ENCODE measurements at places on chromosomes 3 and 15.

DNA sequence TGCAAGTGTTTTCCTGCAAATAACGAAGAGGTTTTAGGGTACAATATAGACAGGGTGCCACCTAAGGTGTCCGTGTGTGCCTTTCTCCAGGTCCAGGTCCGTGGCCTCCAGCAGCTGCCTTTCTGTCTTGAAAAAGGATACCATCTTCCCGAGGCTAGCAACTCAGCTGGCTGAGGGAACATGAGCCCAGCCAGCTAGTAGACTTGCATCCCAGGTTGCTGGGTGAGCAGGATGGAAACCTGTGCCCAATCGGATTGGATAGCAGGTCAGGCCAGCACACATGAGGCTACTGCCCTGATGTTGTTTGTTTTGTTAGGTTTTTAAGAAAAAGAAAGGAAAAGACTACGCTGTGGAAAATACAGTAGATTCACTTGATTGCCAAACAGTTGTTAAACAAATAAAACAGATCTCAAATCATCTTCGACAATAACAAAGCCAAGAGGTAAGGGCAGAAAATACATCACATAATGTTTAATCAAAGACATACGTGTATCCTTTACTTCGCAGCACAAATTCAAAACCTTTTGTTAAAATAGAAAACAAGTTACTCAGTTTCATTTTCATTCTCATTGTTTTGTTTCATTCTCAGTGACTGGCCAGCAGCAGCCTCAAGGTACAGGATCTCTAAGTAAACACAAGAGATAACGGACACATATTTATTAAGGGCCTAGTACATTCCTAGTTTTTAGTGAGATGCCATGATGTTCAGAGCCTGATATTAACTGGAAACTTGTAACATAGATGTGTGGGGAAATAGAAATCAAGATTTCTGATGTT lies 661.2 kb upstream of the NR2F2 start:
- no peak for DNase-seq

- no peak for DNase-seq
Measured at GRCh38 chr3:122677216-122677615, 3.4 kb upstream of the PARP14 start.

- no peak for DNase-seq
Measured at GRCh38 chr3:124413393-124413792, 316.9 kb upstream of the UMPS start.

DNA sequence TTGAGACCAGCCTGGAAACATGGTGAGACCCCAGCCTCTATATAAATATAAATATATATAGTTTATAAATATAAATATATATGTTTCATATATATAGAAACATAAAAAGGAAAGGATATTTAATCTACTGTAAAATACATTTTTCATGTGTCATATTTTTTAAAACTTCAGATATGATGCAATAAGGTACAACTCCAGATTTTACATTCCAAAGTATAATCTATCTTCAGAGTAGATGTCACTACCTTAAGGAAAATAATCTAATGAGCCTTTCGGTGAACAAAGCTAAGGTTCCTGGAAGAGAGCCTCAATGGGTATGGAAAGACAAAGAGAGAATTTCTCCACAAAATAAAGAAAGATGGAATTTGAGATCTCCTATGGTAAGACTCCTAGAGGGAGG lies 16.9 kb downstream of the EFHB start:
- DNase-seq: no peak

- DNase-seq: no peak
Measured at GRCh38 chr3:140719841-140720614, 42.2 kb downstream of the TRIM42 start.

- no peak for DNase-seq
Measured at GRCh38 chr3:109161487-109162123, 25.1 kb downstream of the C3orf85 start.

GRCh38 chr3:39185326-39185958 lies 7.0 kb downstream of the XIRP1 start:
- no peak for DNase-seq

DNA sequence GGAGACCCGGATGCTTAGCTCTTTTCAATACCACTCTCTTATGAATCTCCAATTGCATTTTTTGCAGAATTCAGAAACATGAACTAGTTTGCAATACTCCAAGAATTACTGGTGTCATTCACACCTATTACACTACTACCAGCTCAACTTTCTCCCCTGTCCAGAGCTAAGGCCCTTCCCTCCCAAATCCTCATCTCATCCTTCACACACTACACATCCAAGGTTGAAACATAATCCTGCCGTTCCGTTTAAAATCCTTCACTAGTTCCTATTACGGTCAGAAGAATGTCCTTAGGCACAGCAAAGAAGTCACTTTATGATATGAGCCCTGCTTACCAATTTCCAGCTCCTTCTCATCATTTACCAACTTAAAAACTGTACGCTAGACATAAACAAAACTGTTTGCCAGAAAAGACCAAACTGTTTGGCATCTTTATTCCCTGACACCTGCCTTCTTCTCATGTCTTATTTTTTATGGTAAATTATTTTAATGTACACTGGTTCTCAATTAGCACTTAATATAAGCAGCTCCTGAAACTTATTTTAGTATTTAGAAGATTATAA lies 22.6 kb downstream of the TBL1XR1 start:
- no peak for DNase-seq

GRCh38 chr15:40136470-40137302 lies 24.2 kb upstream of the BUB1B start:
- DNase-seq: no peak

DNA sequence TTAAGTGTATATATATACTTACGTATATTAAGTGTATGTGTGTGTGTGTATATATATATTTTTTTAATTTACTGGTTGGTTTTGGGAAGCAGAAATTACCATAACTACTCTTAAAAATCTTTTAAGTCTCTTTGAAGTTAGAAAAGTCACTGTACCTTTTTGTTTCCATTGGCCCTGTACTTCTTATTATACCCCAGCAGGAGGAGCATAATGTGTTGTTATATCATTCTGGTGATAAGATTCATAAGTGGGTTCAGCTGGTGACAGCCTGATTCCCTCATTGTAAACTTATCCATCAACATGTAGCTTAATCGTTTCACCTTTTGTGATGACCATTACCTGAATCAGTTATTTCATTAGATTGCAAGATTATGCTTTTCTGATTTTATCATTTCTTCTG lies 30.8 kb downstream of the MLH1 start:
- DNase-seq: no peak

GRCh38 chr3:126964950-126965349 lies 18.0 kb upstream of the PLXNA1 start:
- no peak for DNase-seq

- no peak for DNase-seq
Measured at GRCh38 chr15:70873232-70874054, 18.8 kb downstream of the THAP10 start.

- no peak for DNase-seq
Measured at GRCh38 chr3:134277066-134277660, 26.5 kb upstream of the RYK start.

DNA sequence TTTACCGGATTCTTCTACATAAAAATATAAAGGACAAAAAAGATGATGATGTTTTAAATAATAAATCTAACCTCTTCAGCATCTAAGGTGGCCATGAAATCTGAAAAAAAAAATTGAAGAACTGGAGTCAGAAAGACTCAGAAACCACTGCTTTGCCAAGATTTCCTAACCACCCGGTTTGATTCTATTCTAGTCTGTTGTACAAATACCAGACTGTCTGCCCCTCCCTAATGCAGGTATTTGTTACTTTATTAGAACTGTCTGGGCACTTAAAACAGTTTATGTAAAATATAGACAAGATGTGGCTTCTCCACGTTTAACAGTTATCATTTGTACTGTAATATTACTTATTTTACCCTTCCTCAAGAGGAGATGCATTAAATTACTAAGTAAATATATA lies 48.8 kb downstream of the UACA start:
- DNase-seq: no peak

- DNase-seq: no peak
Measured at GRCh38 chr15:39083213-39083612, 497.7 kb upstream of the THBS1 start.

DNA sequence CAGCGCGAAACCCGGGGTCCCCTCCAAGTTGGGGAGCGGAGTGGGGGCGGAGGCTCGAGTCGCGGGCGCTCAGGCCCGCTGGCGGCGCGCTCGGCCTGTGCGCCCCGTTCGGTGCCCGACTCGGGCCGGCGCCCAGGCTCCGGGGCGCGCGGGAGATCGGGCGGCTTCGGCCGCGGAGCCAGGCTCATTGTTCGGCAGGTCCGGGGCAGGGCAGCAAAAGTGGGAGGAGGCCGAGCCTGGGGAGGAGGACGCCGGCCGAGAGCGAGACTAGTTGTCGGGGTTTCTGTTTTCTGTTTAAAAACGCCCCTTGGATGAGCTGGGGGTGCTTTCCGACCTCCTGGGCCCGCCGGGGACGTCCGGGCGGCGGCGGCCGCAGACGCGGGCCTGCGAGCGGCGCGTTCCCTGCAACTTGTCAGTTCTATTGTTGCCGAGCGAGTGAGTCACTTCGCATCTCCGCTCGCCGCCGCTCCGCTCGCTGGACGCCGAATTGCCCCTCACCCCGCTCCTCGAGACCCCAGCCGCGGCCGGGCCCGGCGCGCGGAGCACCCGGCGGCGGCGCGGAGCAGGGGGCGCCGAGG lies 676 bp downstream of the TCF12 start:
- DNase-seq: no peak
